ENCODE measurements at places on chromosomes 12 and 14.

DNA sequence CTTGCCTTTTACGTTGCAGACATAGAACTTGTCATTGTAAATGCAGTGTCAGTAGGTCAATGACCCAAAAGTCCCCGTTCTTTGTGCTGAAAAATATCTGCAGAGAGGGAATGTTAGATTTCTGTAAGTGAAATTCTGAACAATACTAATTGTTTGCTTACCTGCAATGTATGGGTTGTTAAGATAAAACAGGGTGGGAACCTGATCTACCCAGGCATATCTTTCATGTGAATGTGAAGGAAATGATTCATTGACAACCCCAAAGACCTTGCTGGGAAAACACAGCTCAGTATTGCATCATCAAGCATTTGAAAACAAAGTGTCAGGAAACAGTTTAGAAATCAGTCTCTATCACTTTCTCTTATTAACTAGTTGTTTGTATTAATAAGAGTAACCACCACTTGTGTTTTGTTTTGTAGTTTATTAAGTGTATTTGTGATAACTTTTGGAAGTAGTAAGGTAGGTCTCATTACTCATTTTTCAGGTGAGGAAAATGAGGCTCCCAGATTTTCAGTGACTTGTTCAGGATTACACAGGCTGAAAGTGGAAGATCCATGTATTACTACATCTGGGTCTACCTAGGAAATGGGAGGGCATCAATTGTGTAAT is 57.9 kb upstream of the SLC38A2 start:
- DNase-seq: no peak

DNA sequence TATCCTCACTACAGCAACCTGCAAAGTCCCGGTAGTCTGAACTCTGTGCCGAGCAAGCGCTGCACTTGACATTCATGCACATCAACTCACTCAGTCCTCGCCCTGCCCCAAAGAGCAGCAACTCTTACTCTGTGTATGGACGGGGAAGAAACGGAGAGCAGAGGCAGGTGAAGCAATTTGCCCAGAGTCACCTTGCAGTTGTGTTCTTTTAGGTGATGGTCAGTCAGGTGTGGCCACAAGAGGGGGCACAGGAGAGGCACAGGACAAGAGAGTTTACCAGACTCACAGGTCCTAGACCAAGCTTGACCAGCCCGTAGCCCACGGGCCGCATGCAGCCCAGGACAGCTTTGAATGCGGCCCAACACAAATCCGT is 39.1 kb downstream of the TSPAN11 start:
- DNase-seq: no peak

GRCh38 chr14:21494902-21495762 is 16.0 kb downstream of the METTL3 start:
- no peak for DNase-seq

DNA sequence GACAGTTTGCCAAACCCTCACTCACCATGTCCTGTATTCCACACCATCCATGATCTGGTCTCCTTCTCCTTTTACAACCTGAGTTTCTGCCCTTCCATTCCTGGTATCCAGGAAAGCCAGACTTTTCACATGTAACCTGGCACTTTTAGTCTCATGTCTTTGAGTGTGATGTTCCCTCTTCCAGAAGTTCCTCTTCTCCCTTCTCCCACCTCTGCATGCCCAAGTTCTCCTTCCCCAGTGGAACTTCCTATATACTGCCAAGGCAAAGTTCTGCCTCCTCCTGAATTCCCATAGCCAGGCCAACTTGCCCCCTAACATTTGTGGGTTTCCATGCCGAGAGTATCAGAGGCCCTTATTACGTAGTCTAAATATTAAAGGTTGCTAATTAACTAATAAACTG is 3.2 kb upstream of the ITPR2 start:
- DNase-seq: no peak

- no peak for DNase-seq
These were observed 169.0 kb downstream of the FBXL14 start for GRCh38 chr12:1425396-1425729.

- DNase-seq: no peak
These were observed 108.6 kb downstream of the KTN1 start for GRCh38 chr14:55688566-55688965.

DNA sequence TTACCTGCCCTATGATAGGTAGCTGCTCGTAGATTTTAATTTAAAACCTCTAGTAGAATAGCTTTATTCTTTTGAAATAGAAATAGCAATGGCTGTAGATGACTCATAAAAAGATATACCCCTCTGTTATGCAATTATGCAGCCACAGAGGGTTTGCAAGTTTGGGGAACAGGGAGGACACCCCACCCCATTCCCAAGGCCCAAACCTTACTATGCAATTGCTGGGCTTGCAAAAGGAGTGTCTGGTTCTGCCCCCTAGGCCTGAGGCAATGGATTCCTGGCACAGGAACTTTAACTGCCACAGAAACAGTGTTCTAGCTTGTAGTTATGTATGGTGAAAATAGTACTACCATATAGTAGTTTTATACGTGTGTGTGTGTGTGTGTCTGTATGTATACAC is 403.3 kb downstream of the ADAMTS20 start:
- no peak for DNase-seq

GRCh38 chr12:2052826-2053678 is at the start of gene CACNA1C:
Gene CACNA1C, plus strand, starts transcription at chr12:2052987. Its CDS starts 576 bp downstream, at chr12:2053563.
- DNase-seq: no peak

- DNase-seq: no peak
These were observed 20.1 kb downstream of the LIN7A start for GRCh38 chr12:80917651-80918050.

DNA sequence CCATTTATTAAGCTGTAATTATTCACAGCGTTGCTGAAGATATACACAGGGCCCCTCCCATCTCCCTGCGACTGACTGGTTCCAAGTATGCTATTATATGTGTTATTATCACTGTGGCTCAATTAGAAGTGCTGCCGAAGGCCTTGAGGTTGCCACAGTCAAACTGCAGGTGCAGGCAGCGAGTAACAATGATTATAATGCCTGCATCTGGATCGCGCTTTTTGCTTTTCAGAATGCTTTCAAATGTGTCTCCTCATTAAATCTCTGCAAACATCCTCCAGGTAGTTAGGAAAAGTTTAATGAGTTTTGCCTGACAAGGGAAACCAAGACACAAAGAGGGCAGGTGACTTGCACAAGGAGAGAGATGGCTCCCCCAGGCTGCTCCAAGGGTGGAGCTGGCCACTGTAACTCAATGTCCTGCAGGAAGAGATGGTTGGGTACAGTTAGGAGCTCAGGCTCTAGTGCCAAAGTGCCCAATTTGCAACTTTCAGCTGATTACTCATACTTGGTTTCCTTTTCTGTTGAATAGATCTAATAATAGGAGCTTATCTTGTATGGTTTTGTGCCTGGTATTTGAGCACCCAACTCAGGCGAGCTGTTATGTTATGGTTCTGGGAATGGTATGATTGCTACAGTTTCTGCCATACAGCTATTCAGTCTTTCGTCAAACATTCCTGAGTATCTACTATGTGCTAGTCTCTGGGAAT is 1.7 kb upstream of the SYNE3 start:
- DNase-seq: no peak

DNA sequence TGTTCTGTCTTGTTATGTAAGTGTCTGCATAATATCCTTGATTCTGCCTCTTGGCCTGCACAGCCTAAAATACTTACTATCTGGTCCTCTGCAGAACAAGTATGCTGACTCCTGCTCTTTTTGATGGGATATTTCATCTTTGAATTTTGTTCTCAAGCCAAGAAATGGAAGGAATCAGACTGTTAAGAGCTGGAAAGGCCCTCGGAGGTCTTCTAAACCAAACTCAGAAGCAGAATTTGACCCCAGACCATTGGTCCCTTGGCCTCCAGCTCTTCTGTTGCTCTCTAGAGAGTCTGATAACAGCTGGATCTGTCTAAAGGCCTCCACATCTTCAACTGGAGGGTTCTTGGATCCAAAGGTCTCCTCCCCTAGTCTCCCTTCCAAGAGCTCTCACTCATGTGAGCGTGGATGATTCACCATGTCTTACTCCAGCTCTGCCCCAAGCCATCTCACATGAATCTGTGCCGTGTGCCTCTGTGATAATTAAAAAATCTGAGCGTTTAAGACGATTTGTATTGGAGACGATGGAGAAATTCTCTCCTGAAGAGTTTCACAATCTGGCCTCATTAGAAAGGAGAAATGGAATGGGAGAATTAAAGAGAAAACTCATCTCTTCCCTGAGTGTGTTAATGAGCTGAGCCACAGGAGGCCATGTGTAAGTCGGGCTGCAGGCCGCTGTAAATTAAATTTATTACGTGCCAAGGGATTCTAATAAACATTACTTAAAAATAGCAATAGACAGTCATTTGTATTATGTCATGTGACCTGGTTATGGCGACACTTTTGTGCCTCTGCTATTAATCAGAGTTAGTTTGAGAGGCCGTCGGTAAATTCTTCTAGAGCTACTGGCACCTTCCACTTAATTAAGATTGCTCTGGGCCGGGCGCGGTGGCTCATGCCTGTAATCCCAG is 15.4 kb upstream of the PRIMA1 start:
- no peak for DNase-seq

- peak; percentile 4 for DNase-seq
These were observed 198.2 kb downstream of the BTG1 start for GRCh38 chr12:91947459-91947858.

- DNase-seq: no peak
These were observed 217.1 kb downstream of the SLC38A4 start for GRCh38 chr12:46608431-46609272.

GRCh38 chr14:37968664-37969240 is 239.0 kb upstream of the SSTR1 start:
- DNase-seq: no peak

- no peak for DNase-seq
These were observed 33.0 kb downstream of the BEGAIN start for GRCh38 chr14:100554082-100554677.

- DNase-seq: no peak
These were observed 7.6 kb upstream of the ARID2 start for GRCh38 chr12:45721954-45722353.

DNA sequence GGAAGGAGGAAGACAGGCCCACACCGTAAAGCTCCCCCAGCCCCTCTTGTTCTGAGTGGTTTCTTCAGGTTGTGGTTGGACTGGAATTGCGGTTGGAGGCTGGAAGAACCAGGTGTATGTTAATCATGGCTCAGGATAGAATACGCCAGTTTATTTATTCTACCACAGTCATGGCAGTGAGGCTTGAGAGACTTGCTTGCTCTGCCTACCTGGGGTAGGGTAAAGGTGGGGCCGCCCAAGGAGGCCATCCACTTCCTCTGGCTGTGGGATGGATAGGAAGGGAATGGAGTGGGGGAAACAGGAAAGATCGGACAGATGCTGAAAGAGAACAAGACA is 8.1 kb downstream of the SHMT2 start:
- no peak for DNase-seq

DNA sequence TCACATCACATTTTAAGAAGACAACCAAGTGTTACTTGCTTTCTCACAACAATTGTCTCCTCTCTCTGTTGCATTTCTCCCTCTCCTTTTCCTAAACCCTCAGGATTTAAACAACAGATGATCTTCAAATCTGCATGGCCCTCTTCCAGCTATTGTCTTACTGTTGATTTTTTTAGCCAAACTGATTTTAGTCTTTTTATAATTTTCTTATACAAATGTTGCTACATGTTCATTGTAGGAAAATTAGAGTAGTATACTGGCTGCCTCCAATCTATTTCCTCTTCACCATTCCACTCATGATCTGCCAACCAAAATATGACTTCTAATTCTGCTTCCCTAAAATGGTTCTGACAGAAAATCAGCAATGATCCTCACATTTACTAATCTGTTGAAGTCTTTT is 1.4 kb upstream of the KERA start:
- DNase-seq: no peak

DNA sequence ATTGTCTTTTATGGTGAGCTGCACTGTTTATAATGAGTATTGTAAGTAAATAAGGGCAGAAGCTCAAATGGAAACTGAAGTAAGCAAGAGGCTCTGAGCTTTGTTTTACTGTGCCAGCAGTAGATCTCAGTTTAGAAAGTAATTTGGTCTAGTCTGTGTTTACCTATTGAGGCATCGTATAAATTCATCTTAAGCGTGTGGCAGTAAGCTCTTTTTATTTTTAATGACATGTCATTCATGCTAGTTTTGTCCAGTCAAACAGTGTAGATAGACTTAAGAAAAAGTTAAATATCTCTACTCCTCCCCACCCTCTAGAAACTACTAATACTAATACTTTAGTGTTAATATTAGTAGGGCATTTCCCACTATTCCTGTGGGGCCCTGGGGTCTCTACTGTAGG is 2.0 kb downstream of the ANO6 start:
- DNase-seq: no peak

GRCh38 chr14:34911209-34912150 is 36.3 kb upstream of the BAZ1A start:
- no peak for DNase-seq

DNA sequence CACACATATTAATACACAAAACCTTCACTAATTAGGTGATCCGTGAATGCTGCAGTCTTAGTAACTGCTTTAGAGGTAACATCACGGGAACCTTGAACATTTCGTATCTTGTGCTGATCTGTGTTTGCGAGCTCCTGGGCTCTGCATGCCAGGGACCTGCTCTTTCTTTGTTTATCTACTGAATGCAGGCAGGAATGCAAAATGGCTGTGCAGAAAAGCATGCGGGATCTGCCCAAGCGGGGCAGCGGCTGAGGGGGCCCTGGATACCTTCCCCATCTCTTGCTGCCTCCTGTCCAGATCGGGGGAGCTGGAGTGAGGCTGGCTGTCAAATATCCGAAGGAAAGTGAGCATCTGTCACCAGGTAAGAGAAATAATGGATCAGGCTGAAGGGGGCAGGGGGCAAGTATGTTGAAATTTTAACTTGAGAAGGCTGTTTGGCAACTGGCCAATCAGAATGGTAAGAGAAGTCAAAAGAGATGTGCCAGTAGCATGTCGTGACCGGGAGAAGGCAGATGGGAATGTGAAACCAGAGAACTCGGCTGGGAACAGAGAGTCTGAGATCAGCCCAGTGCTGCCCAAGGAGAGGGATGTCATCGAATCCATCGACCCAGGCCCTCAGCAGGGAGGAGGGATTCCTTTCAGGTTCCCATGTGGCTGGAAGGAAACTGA is 191.4 kb downstream of the TTC7B start:
- DNase-seq: no peak

- no peak for DNase-seq
These were observed 28.2 kb downstream of the TTC8 start for GRCh38 chr14:88852632-88853031.

DNA sequence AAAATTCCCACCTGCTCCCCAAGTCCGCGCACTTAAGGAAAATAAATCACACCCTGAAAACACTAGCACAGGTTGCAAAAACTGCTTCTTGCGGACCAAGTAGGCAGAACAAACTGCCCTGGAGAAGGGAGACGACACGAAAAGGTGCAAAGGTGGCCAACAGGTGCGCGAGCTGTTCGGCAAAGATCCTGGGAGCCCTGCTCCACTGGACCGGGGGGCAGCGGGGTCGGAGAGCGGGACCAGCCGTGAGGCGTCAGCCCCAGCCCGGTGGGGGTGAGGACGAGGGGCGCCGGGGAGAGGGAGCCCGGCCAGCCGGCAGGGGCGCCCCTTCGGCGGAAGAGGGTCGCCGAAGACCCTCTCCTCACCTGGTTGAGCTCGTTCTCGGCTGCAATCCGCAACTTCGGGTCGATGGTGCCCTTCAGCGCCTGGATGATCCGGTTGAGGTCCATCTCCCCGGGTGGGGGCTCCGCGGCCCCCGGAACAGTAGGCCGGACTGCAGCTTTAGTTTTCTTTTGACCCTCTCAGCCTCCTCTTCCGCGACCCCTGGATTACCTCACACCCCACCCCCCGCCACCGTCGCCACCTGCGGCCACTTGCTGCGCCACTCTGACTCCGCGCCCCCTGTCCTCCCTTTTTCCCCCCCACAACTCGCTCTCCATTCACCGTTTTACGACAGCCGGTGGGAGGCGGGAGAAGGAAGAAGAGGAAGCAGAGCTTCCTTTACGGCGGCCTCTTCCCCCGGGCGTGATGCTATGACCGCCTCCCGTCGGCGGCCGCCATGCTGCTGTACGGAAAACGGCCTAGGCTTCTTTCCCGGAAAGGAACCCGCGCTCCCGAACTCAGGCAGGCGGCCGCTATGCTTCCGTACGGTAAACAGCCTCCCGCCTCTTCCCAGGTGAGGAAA is at the start of gene IPO8:
TSS of gene IPO8 (minus strand) at position 671 of the 904 bp plus-strand sequence. CDS start at position 449, 222 bp downstream.
- peak; percentile 72 for DNase-seq
